ENCODE measurements at places on chromosomes 3 and 15.
A peak's percentile ranks its signal among the peaks of the same experiment; 100 is the strongest.

DNA sequence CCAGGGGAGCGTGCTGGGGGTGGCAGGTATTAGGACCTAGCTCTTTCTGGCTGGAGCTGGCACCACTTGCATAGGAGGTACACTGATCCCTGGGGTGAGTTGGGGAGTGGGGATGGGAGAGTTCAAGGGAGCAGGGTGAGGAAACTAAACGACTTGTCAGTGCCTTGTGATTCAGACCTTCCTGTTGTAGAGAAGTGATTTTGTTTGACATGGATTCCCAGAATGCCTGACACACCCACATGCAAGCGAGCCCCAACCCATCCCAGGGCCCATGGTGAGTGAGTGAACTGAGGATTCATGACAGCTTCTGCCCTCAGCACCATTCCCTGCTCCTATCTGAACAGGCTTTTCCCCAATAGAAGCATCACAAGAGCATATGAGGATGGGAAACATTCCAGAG is 15.6 kb upstream of the UBE2Q2 start:
- no peak for DNase-seq

GRCh38 chr3:38524141-38524739 is 28.1 kb downstream of the EXOG start:
- no peak for DNase-seq

DNA sequence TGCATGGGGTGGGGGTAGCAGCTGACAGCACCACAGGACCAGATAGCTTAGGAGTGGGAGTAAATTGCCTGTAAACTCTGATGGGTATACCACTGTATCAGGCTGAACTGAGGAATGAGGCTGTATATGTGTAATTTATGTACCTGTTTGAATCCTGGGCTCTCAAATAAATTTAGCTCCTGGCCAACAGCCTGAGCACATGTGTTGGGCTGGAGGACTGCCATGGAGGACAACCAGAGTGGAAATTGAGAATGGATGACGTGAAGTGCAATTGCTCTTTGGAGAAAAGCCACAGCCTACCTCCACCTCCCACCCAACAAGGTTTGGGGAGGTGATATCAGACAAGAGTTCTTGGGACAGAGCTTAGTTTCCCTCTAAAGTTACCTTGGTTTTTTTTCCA is 328.6 kb upstream of the PROK2 start:
- DNase-seq, result no peak

DNA sequence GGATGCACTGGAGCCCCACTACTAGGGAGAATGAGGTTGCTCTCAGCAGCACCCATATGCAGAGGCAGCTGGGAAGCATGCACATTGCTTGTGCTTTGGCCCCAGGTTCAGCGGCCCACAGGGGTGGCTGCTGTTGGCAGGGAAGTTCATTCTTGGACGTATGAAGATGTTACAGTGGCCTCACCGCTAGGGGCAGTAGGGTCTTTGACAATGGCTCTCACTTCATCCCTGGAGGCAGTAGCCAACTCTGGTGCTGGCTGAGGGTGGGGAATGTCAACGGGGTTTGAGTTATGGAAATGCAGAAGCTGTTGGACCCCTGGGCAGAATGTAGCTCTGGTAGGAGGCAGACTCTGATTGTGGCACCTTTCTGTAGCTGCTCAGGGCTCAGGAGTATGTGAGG is 279.9 kb downstream of the SCAPER start:
- DNase-seq, result no peak

- no peak for DNase-seq
Measured at GRCh38 chr15:55758580-55758986, 15.6 kb upstream of the PRTG start.

DNA sequence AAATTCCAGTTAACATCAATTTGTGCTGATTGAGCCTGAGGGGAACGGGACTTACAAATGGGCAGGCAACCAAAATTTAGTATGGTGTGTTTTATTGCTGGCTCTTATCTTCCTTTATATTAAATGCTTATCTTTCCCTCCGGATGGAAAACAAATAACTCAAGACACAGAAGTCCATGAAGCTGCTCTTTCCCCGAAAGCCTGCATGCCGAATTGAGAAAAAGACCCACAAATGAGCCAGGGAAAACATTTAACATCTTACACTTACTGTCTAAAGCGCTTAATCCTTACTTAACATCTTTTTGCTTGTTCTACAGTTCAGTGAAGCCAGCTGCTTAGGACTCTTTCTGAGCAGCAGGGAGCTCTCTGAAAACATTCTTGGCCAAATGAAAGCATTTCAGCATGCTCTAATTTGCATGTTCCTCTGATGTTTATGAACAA is 49.5 kb downstream of the HEG1 start:
- no peak for DNase-seq

DNA sequence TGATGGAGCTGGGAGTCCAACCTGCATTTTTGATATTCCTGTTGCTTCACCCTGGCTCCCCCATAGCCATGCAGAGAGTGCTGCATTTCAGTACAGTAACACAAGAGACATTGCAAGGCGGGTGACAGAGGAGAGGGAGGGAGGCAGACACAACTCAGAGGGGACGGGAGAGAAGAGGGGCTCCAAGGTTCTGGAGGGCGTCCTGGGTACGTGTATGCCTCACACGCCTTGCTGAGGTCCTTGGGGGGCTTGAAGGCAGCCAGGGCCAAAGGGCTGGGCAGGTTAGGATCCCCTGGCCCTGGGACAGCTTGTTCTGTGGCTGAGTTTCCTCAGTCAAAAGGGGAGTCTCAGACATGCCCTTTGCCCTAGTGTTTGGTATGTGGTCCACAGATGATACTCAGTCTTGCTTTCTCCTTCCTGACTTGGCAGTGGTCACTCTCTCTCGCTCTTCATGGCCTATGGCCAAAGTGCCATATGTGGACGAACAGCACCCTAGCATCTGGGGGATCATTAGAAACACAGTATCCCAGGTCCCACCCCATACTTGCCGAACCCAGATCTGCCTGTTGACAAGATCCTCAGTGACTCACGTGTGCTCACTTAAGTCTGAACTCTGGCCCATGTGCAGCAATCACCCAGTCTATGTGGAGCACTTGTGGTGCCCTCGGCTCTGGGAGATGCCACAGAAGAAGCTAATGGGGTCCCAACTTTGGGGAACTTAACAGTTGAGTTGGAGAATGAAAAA is 52.9 kb downstream of the FGD5 start:
- DNase-seq, result no peak

DNA sequence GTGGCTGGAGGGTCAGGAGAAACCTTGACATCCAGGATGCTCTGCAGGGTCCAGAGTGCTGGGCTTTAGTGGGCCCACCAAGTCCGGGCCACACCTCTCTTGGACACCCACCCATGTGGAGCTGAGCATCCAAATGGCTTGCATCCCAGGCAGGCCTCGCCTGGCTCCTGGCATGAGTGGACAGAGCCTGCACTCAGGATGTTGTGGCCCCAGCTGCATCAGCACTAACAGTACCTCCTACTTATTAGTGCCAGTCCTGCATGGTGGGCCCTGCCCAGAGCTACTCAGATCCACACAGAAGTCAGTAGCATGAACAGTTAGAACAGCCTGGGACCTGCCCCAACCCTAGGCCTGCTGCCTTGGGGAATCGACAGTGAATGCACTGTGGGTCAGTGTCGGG is 42.2 kb upstream of the MRPS22 start:
- no peak for DNase-seq

DNA sequence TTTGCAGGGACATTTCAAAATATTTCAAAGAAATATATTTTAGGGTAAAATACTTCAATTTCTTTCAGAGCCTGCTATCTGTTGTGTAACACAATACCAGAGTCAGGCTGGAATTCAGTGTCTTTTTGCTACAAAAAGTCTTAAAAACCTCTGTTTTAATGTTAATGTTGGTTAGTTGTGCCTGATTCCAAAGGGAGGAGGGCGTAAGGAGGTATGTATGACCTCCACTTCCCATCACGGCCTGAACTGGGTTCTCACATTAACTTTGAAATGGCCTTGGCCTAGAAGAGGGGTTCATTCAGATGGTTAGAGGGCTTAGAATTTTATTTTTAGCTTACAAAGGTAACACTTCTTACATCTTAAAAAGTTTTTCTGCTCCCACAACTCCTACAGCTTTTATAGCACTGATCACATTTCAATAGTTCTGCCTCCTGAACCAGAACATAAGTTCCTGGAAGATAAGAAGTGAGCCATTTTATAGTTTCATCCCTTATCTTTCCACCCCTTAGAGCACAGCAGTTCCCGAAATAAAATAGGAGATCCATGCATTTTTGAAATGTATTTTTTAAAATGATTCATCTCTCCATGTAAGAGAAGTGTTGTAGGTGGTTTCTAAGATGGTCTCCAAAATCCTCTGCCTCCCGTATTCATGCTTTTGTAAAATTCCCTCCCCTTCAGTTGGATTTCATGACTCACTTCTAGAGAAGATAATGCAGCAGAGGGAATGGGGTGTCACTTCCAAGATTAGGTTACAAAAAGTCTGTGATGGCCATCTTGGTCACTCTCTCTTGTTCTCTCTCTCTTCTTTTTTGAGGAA is 543.1 kb upstream of the NECTIN3 start:
- DNase-seq, result no peak

DNA sequence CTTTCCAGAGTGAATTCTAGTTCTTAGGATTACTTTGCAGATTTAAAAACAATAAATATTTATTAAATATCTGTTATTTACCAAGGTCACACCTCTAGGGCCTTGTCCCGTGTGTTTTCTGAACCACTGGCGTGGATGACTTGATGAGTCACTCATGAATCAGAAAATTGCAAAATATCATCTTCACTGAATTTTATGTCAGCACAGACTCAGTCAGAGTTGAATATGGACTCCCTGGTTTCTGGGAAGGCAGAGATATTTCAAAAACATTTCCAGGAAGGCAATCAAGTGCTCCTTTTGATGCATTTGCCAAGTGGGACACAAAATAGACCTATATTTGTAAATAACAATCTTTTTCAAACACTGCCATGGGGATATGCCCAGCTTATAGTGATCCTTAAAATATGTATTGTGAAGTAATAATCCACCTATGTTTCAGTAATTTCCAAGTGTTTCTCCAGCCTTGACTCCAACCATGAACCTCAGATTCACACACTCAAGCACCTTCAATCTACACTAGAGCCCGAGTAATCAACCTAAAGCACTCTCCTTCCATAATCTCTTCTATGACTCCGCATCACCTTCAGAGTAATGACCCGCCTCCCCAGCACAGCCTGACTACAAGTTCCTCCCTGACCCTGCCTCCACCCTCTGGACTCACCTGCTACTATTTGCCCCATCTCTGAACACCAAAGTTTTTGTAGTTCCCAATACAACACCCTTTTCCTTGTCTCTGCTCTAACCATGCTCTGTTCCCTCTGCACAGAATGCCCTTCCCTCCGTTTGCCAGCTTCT is 24.3 kb downstream of the DPH3 start:
- no peak for DNase-seq

DNA sequence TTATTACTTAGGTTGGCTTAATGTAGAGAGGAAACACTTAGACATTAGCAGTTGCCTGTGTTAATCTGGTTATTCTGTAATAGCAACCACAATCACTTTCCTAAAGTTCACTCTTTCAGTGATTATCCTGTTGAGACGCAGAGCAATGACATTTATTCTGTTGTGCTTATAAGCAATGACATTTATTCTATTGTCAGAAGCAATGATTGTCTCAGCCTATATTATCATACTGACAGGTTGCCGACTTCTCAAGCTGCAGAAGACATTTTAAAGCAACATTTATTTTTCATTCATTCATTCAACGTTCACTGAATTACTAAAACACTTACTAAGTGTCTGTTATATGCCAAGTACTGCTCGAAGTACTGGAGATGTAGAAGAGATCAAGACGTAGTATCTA is 193.5 kb upstream of the SLITRK3 start:
- DNase-seq, result no peak

DNA sequence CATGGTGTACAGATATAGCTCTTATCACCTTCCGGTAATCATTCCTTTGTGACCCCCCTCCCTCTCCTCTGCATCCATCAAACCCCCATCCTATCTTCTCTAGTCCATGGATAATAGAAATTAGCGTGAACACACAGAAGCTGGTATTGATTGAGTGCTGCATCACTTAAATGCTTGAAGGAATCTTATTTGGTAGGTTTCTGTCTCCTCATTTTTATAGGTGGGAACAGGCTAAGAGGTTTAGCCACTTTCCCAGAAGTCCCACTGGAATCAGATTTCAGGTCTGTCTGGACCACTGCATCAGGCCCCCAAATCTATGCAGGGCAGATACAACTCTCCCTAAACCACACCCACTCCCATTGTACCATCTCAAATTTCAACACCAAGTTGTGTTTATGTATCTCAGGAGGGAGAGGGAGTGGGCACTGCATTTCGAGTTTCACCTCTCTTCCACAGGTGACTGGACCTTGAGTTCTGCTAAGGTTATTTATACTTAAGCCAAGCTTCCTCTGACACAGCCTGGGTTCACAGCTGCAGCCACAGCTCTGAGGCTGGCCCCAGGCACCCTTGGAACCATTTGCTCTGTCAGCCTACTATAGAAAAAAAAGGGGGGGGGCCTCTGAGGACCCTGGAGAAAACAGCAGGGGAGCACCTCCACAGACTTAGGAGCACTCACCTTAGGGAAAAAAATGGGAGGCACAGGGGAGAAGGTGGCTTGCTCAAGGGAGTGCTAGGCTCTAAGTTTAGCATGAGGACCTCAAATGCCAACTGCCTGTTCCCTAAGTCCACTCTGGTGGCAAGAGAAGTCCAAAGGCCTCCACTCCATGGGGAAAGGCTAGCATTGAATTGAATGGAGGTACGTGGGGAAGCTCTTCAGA is 2.1 kb upstream of the NMB start:
- DNase-seq, result no peak

DNA sequence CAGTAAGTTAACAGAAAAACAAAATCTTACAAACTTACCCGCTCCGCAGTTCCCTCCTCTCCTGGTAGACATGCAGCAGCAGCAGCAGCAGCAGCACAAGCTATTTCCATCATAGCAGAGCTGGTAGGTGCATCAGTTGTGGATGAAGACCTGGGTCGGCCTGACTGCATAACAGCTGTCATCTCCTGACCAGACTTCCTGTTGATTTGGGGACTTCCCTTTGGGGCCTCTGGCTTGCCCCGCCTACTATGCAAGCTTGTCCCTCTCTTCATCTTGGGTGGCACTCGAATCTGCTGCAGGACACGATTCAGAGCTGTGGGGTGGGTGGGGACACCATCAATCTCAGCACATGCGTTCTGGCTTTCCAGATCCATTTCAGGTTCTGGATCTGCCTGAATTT is 65.7 kb downstream of the TMCC1 start:
- no peak for DNase-seq

- no peak for DNase-seq
Measured at GRCh38 chr3:28947061-28947460, 333.8 kb upstream of the RBMS3 start.

DNA sequence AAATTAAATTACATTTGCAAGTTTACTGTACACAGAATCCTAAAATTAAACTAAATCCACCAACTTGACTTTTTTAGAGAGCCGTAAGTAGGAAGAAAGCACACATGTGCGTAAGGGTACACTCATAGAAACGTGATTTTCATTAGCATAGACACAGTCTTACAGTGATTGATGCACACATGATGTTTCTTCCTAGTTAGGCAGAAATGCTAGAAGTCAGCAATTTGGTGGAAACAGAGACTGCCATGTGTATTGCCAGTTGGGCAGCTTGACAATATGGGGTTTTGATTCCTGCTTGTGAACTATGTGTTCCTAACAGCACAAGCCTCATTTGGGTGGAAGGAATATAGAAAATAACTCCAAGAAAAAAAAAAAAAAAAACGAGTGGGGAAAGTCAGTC is 878.5 kb downstream of the ROBO1 start:
- no peak for DNase-seq

GRCh38 chr3:124886168-124887056 is 753 bp downstream of the ITGB5 start:
- peak; percentile 63 for DNase-seq

GRCh38 chr3:183295211-183295610 is 42.2 kb downstream of the B3GNT5 start:
- no peak for DNase-seq

GRCh38 chr15:65611888-65612615 is 1.1 kb upstream of the INTS14 start:
- no peak for DNase-seq

- DNase-seq, result no peak
Measured at GRCh38 chr3:188889054-188889491, 282.7 kb upstream of the TPRG1 start.

Data from left hindlimb (tissue), 1 donor.